Common myeloid progenitor, CD34-positive (primary cell): ENCODE measurements at places on chromosomes 3 and 15.

GRCh38 chr3:116112696-116113095 lies 332.6 kb downstream of the LSAMP start:
- DNase-seq = no peak

GRCh38 chr3:124174910-124175874 lies 183.3 kb upstream of the ROPN1 start:
- no peak for DNase-seq

DNA sequence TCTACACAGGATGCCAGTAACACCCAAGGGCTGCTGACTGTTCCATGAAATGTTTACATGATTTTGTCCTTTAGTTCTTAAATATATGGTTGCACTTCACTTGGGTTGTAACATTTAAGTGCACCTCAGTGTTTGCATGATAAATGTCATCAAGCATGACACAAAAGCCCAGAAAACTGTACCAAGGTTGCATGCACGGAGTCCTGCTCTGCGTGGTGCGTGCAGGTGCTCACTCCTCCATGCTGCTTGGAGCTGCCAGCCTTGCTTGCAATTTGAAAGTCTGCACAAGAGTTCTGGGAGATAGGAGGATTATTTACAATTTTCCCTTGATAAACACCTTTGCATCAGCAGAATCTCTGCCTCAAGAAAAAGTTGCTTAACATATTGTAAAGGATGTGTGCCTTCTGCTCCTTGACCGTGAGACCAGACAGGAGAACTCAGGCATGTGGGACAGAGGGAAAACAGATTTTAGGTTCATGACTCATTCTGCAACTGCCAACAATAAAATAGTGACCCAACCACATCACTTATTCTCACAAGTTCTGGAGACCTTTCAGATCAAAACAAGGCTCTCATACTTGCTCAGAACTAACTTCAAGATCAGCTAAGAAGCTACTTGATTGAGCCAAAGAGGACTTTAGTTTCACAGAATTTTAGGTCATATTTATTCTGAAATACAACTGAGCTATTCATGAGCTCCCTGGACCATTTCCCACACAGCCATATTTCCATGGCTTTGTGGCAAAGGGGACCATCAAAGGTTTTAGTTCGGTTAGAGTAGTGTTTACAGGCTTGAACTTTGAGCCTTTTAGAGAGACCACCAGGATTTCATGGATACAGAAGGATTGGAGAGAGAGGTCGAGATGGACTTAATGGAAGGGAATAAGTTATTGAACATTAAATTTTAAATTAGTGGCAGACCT lies 128.4 kb upstream of the ZBED2 start:
- no peak for DNase-seq

DNA sequence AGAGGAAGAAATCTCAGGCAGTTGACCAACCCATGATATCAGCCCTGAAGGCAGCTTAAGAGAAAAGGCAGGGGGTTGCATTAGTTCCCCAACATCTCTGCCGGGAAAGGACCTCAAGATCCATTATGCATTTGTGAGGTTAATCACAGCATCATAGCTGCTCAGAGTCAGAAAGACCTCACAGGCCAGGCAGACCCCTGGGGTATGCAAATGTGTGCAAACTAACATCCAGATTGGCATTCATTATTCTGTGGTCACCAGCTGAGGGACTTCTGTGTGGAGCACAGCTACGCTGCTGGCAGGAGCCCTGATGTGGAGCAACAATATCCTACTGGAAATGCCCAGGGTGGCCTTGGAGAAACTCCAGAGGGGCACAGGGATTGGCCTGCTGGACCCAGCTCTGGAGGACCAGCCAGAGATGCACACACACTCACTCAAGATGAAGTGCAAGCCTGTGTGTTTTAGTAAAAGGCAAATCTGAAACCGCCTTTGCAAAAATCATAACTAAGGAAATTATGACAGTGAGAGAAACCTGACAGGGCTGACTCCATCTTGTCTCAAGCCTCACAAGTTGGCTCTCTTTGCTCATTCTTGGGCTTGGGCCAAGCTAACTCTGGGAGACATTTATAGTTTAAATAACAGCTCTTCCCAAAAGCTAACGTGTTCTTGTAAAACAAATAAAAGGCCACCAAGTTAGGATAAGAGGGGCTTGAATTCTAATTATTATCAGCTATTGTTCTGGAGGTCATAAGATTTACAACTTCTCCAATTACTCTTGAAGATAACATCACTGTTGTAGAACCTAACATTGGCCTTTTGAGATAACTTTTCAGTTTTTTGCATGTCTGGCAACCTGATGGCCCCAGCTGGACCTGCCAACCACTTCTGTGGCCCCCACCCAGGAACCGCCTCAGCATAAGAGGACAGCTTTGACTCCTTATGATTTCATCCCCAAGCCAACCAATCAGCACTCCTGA lies 257.1 kb downstream of the UACA start:
- no peak for DNase-seq

- no peak for DNase-seq
Measured at GRCh38 chr15:48021336-48022086, 99.3 kb upstream of the SLC24A5 start.

GRCh38 chr15:79430901-79431635 lies 1.1 kb upstream of the MINAR1 start:
- DNase-seq = no peak

DNA sequence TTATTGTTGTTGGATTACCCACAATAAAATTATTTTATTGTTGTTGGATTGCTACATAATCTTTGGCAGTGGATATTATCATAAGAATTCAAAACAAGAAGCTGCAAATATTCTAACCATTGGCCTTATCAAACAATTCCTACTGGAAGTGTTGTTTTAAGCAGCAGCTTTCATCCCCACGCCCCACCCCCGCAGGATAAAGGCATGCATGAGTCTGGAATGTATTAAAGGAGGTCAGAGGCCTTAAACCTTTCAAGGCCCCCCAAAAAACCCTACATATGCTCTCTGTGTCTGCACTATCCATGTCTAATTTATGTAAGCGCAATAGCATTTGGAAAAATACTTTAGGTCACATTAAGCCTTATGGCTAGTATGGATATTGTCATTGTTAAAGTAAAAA lies 23.1 kb downstream of the P3H2 start:
- DNase-seq = no peak

GRCh38 chr3:146640955-146641867 lies 36.1 kb upstream of the PLSCR5 start:
- DNase-seq = peak; percentile 80

DNA sequence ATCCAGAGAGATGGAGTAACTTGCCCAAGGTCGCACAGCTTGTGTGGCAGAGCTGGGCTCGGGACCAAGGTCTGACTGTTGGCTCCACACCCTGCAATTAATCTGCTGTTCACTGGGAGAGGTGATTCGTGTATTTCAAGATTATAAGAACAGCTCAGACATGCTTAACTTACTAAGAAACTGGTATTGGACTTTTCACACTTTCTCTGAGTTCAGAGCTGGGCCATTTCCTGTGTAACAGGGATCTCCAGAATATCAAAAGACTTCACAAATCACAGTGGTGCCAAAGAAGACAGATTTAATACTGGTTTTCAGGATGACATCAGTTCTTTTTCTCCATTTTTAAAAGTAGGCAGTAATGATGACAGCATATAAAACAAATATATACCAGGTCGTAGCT lies 156.8 kb upstream of the UBE2E1 start:
- no peak for DNase-seq

DNA sequence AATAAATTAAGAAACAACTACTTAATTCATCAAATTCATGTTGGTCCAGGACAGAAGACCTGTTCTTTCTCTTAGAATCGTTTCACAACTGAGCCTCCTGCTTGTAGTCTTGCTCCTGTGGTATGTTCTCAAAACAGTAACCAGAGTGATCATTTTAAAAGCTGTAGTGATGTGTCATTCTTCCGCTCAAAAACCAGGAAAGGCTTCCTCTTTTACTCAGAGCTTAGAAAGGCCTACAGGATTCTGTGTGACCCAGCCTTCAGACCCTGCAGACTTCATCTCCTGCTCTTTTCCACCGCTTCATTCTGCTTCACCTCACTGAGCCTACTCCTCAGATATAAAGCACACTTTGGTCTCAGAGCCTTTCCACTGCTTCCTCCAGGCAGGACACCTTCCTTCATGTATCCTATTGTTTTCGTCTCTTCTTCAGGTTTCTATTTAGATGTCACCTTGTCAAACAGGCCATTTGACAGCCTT lies 22.7 kb downstream of the ST6GAL1 start:
- peak; percentile 62 for DNase-seq

GRCh38 chr3:62359531-62359930 lies 13.8 kb downstream of the FEZF2 start:
- DNase-seq = no peak

DNA sequence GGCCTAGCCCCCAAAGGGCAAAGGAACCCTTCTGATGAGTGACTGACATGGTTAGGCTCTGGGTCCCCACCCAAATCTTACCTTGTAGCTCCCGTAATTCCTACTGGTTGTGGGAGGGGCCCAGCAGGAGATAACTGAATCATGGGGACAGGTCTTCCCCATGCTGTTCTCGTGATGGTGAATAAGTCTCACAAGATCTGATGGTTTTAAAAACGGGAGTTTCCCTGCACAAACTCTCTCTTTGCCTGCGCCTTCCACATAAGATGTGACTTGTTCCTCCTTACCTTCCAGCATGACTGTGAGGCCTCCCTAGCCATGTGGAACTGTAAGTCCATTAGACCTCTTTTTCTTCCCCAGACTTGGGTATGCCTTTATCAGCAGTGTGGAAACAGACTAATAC lies 16.9 kb downstream of the TKT start:
- DNase-seq = no peak

GRCh38 chr3:52682016-52682415 lies 3.7 kb downstream of the PBRM1 start:
- peak; percentile 30 for DNase-seq

- no peak for DNase-seq
Measured at GRCh38 chr3:16071206-16071605, 103.3 kb upstream of the GALNT15 start.
